Osteoblast (primary cell): ENCODE measurements at places on chromosomes 4 and X. TPM values are rescaled to one million over a fixed set of nuclear protein-coding genes. Genes with fewer than 3 reads are reported as not detected.

- H3K4me3 ChIP-seq = no peak overlapping the region
- no peaks in the 10 kb centered on the region for H3K4me1 ChIP-seq
- H3K36me3 ChIP-seq = no peaks in the 10 kb centered on the region
- H3K27me3 ChIP-seq = no peaks in the 10 kb centered on the region
- no peak overlapping the region for H3K27ac ChIP-seq
- DNase-seq = no peak
These were observed 608.3 kb upstream of the PCDH10 start for GRCh38 chr4:132540797-132541196.

DNA sequence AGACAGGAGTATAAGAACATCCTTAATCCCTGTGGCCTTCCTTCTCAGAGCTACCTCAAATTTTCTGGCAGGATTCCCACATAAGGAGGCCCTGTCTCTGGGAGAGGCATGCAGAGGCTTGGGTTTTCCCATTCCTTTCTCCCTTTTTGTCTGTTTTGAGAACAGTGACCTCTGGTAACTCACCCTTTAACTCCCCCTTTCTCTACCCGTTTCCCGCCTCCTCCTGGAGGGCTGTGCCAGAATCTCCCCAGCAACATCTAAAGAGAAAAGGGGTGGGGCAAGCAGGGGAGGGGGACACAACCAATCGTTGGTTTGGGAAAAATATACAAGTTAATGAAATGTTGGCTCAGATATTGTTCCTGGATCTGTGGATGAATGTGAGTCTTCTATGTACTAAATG, 303.7 kb upstream of the IRS4 start:
- H3K27ac ChIP-seq = no peak overlapping the region
- DNase-seq = no peak
- H3K4me1 ChIP-seq = no peaks in the 10 kb centered on the region
- H3K27me3 ChIP-seq = peaks cover 3% of the 10 kb centered on the region
- H3K36me3 ChIP-seq = no peaks in the 10 kb centered on the region

DNA sequence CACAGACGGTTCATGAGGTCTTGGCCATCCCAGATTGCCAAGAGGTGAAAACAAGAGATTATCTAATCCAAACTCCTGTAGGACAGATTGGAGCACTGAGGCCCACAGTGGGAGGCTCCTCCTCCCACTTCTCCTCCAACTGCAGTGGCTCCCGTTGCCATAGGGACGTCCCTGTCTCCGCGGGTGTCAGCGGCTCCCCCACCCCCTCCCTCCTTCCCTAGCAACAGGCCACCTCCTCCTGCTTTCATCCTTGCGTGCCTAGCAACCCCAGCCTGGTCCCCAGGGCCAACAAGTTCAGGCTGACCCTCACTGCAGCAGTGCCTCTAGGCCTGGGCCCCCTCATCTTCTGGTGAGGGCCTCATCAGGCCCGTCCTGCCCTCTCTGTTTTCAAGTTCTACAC, 6.8 kb upstream of the IQSEC2 start:
- peaks cover 11% of the 10 kb centered on the region for H3K27me3 ChIP-seq
- no peak for DNase-seq
- no peak overlapping the region for H3K4me3 ChIP-seq

DNA sequence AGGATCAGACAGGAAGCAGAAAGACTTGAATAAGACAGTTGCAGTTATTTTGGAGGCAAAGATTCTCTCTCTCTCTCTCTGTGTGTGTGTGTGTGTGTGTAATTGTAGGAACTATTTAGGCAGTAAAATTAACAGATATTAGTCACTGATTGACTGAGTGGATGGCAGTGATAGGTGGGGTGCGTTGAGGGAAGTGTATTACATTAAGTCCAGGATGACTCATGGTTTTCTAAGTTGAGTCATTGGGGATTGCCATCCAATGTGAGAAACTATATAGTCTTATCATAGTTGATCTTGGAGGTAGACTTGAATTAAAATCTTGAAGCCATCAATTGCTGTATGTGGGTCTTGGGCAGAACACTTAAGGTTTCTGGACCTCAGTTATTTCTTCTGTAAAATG, 75.4 kb downstream of the AR start:
- H3K27ac ChIP-seq = no peak overlapping the region
- no peak overlapping the region for H3K4me3 ChIP-seq
- DNase-seq = peak; percentile 21
- no peaks in the 10 kb centered on the region for H3K36me3 ChIP-seq

- no peaks in the 10 kb centered on the region for H3K27me3 ChIP-seq
- no peak overlapping the region for H3K27ac ChIP-seq
- H3K4me1 ChIP-seq = peaks cover 5% of the 10 kb centered on the region
These were observed 381 bp downstream of the TXK start for GRCh38 chr4:48133669-48134068.

DNA sequence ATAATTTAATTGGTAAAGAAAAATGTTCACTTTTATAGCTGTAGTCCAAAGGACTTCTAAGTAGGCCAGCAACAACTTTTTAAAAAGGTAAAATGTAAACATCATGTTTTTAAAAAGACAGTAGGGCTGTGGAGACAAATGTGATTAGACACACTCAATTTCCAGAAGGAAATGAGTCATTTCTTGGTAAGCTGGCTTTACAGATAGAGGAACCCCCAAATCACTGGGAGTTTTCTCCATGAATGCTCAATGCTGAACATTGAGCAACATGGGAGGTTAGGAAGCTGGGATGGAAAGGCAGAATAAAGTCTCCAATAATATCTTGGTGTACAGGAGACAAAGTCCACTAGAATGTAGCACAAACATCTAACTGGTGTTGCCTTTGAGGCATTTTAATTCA, 121.3 kb downstream of the NWD2 start:
- H3K4me3 ChIP-seq = no peak overlapping the region
- H3K36me3 ChIP-seq = no peaks in the 10 kb centered on the region
- no peaks in the 10 kb centered on the region for H3K4me1 ChIP-seq
- H3K27ac ChIP-seq = no peak overlapping the region
- no peak for DNase-seq
- no peaks in the 10 kb centered on the region for H3K27me3 ChIP-seq

DNA sequence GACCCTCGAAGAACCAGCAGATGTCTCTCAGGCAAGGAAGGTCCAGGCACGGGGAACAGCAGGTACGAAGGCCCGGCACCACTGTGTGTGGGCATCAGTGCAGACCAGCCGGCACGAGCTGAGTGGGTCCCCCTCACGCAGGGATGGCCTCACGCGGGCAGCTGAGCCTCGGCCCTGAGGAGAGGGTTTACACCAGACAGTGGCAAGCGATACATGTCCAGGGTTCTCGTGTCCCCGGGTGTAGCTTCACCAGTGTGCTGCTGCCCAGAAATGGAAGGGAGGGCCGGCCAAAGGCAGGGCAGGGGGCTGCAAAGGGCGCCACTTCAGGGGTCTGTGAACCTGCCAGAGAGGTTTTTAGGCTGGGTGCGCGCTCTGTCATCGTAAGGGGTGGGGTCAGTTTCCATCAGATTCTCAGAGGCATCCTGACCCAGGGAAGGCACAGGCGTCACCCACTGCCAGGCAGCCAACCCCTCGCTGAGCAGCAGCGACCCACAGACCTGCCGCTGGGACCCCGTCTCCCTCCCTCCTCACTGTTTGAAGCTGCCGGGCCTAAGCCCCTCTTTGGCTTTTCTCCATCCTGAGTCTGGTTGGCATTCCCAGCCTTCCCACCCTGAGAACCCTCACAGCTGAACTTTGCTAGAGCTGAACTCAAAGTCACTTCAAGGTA, 107.0 kb downstream of the CPZ start:
- H3K27me3 ChIP-seq = peaks cover 21% of the 10 kb centered on the region
- DNase-seq = peak; percentile 72
- H3K27ac ChIP-seq = no peak overlapping the region
- no peaks in the 10 kb centered on the region for H3K36me3 ChIP-seq
- no peaks in the 10 kb centered on the region for H3K4me1 ChIP-seq

DNA sequence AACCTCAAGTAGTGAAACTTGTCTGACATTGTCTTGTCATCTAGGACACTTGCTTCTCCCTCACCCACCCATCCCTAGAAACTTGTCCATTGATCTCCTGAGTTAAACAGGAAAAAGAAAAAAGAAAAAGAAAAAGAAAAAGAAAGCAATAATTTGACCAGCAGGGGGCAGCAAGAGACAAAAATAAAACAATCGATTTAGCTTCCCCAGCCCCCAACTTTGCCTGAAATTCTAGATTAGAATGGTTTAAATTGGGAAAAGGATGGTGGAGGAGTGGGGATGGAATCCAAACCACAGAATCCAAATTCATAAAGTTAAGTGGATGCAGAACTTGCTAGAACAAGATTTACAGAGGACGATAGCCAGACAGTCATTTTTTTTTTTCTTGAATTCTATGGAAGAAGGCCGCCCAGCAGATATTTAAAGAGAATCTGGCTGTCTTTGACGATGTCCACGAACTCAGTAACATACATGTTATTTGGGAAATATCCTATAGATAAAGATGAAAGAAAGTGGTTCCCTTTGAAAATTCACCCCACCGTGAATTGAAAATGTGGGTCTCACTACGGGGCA, 282.9 kb downstream of the USP46 start:
- no peak overlapping the region for H3K27ac ChIP-seq
- H3K27me3 ChIP-seq = peaks cover 7% of the 10 kb centered on the region
- H3K4me3 ChIP-seq = no peak overlapping the region
- no peaks in the 10 kb centered on the region for H3K36me3 ChIP-seq
- peak; percentile 81 for DNase-seq

DNA sequence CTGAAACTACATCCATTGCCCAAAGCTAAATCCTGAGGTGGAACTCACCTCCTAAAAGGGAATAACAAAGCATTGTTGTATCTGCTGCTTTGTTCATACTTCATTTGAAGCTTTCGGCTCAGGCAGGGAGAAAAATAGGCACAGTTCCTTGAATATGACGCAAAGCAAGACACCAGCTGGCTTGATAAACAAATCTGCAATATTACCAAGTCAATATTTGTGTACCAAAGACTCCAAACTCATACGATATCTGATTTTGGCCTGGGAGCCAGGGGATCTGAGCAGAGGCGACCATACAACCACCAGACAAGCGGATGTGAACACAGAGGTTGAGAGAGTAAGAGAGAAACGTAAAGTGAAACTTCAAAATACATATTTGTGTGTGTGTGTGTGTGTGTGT, 34.8 kb upstream of the RAP1GDS1 start:
- no peak overlapping the region for H3K27ac ChIP-seq
- DNase-seq = no peak

GLRA3 gene
- total RNA-seq = not detected in 2 replicates
